NCI-H2081 (cell line): ENCODE measurements at places on chromosomes 7 and 10.

- DNase-seq, result no peak
Observed at GRCh38 chr10:13893926-13894325, 307.2 kb downstream of the PRPF18 start.

DNA sequence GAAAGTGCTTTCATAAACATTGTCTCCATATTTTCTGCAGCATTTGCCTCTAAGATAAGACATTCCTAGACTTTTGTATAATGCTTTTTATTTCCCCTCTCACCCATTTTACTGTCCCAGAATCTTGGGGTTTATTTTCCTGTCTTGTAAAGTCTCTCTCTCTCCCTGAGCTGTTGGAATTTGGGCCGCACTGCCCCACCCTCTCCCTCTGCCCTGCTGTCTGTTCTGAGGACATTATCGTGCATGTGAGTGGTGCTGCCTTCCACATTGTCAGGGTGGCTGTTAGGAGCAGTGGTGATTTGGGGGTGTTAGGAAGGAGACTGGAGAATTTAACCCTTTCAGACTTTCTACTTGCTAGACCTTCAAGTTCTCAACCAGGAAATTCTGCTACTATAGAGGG, 16.7 kb downstream of the LRMDA start:
- no peak for DNase-seq

DNA sequence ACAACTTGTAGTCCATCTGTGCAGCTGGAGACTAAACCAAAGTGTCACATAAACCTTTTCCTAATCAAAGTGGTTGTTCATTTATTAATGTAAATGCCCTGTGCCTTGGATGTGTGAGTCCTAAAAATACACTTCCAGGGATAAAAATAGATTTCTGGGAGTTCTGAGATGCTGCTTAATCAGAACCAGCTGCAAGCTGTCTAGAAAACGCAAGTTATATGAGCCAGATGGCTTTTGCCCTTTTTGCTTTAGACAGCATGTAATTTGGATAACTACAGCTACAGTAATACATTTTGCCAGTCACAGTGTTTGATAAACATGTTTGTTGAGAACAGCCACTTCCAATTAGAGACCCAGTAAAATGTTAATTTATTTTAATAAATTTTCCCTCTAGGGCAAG, 185.1 kb upstream of the PRPS1L1 start:
- no peak for DNase-seq

DNA sequence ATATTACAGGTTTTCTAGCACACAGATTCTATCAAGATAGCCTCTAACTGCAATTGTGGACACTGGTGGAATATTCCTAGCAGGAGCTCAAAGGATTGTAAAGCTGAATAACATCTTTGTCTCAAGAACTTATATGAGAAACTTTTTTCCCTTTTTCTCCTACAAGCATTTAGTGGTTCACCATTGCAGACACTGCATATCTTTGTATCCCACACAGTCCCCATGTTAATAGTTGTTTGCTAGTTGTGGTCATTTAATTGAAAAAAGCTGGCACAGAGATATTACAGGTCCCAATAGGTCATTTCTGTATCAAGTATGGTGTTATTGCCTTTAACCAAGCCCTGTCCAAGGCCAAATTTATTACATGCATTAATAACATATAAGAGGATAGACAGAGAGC, 226.2 kb upstream of the TCF7L2 start:
- no peak for DNase-seq

- DNase-seq, result no peak
Observed at GRCh38 chr7:712381-713138, 13.9 kb upstream of the DNAAF5 start.

DNA sequence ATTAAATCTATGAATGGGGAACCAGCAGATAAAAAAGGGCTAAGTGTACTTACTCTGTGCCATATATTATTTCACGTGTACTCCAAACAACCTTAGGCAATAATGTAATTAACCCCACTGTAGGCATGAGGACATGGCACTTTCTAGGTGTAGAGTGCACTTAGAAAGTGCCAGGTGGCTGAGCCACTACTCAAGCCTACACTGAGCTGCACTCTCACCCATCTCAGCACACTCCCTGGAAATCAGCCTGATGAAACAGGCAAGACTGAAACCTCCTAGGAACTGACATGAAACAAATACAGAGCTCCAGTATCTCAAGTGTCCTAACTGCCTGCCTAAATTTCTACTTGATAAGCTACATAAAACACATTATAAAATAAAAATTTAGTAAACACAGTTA, 147.4 kb downstream of the KMT2E start:
- DNase-seq, result no peak

GRCh38 chr7:92325858-92326257, 80.1 kb downstream of the ANKIB1 start:
- no peak for DNase-seq

DNA sequence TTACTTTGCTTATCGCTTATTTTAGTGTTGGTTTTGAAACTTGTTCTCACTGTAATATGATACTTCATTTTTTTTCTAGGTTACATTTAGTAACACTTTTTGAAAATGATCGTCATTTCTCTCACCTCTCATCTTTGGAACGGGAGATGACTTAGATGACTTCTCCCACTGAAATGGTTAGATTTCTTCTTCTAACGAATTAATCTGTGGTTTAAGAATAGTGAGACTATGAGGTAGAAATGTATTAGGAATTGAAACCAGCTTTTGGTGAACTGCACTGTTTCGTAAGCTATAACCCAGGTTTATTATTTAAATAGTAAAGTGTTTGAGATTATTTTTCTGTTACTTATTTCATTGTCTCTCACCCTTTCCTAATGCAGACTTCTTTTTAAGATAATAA, 93.7 kb downstream of the PRR15 start:
- DNase-seq, result no peak
